ENCODE measurements at places on chromosomes 1 and 21.
A peak's percentile ranks its signal among the peaks of the same experiment; 100 is the strongest.

DNA sequence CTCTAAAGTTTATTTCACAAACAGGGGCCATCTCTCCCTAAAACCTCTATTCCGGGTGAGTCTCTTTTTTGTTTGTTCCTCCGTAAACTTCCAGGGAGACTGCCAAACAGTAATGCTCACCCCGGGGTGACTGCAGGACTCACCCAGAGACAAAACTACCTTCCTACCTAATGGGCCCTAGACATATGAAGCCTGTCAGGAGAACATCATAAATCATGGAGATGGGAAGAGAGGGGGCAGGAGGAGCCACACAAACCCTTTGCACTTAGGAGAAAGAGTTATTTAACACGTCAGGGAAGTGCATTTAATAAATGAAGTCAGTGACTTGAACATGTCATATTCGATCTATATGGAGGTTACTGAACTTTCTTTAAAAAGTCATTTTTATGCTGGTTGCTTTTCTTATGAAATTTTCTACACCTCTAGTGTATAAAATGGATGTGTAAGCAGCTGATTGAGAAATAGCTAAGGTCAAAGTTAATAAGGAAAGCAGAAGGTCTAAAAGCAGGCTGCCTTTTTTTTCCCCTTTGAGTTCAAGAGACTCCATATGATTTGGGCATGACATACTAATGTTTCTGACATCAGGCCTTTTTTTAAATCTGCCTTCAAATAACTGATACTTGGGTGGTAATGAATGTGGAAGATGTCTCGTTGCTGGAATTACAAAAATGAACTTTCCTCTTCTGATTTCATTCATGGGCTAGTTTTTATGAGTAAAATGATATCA is 286.9 kb upstream of the USP25 start:
- DNase-seq = no peak

- no peak for DNase-seq
These were observed 4.8 kb downstream of the RCAN3 start for GRCh38 chr1:24507405-24507804.

GRCh38 chr1:99003581-99004253 is 944 bp downstream of the PLPPR5 start:
- DNase-seq = no peak

- DNase-seq = no peak
These were observed 31.6 kb downstream of the DOP1B start for GRCh38 chr21:36188081-36188681.

GRCh38 chr1:179053486-179053885 is 27.8 kb downstream of the FAM20B start:
- peak; percentile 27 for DNase-seq

GRCh38 chr21:36541721-36542139 is 61.8 kb upstream of the CLDN14 start:
- DNase-seq = no peak

Measured in globus pallidus (tissue), 1 donor.